ENCODE measurements at places on chromosomes 2 and 18.

GRCh38 chr2:197926673-197927072 is 122.3 kb downstream of the PLCL1 start:
- DNase-seq: no peak

- DNase-seq: peak; percentile 14
Measured at GRCh38 chr2:182980115-182980514, 58.1 kb downstream of the NCKAP1 start.

- no peak for DNase-seq
Measured at GRCh38 chr2:74533464-74533863, 3.7 kb downstream of the HTRA2 start.

DNA sequence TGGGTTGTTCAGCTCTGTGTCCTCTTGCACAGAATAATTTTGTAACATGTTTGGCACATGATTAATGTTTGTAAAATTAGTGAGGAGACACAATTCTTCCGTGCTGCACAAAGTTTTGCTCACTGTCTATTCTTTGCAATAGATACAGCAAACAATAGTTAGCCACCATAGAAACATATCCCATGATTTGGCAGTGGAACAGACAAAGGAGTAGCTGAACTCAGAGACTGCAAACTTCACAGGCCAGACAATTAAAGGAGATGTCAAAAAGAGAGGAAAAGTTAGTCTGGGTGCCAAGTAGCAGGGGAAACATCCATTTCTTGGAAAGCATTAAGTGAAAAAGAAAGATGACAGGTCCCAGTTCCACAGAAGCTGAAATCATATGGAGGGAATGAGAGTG is 267.4 kb upstream of the NRXN1 start:
- no peak for DNase-seq

DNA sequence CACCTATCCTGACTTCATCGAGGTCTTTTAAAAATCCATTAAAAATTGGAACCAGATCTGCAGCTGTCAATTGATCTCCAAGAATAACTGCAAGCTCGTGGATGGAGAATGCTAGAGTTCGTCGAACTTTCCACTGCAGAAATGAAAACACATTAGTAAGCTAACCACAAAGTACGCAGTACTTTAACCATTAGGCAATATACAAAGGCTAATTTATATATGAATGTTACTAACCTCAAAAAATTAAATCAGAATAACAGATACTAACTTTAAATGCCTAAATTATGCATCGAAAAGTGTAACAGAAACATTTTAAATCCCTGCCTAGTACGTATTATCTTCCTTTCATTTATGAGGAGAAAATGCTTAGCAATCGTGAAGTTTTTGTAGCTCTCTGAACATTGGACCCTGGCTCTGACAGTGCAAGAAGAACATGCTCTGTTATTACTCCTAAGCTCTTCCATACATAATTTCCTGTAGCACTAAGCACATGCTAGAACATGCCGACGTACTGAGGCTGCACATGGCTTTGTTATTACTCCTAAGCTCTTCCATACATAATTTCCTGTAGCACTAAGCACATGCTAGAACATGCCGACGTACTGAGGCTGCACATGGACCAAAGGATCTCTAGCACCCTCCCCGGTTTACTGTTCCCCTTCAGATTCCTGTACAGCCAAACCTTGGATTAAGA is 57.0 kb downstream of the PPP4R1 start:
- DNase-seq: no peak

- no peak for DNase-seq
Measured at GRCh38 chr2:15316370-15316814, 244.7 kb downstream of the NBAS start.

DNA sequence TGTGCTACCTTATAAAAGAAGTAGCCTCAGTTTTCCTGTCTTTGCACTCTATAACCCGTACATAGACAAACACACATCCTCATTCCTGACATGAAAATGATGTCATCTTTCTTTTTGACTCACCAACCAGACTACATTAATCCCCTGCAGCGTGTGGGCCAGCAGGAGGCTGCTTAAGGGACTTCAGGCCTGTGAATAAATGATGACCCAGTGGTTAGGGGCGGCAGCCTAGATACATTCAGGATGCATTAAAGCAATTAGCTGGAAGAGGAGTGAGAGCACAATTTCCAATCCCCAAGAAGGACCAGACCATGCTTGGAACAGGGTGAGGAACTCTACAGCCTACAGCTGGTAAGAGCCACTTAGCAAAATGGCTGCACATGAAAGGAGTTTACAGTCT is 57.3 kb upstream of the KLF7 start:
- no peak for DNase-seq

GRCh38 chr2:146604521-146604920 is 1240.3 kb upstream of the ACVR2A start:
- no peak for DNase-seq

DNA sequence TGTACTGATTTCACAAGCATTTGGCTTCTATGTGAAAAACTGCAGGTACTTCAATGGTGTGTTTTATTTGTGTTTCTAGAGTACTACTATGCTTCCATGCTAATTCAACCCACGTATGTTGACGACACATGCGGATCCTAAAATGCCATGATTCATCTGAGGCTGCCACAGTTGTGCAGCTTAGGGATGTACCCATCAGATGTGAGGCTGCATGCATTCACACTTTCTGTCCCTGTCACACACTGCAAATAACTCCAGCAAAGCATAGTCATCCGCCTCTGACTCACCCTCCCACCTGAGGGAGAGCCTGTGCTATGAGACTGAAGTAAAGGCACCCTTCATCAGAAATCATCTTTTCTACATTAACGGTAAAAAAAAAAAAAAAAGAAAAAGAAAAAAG is 22.1 kb upstream of the SERTAD2 start:
- no peak for DNase-seq

DNA sequence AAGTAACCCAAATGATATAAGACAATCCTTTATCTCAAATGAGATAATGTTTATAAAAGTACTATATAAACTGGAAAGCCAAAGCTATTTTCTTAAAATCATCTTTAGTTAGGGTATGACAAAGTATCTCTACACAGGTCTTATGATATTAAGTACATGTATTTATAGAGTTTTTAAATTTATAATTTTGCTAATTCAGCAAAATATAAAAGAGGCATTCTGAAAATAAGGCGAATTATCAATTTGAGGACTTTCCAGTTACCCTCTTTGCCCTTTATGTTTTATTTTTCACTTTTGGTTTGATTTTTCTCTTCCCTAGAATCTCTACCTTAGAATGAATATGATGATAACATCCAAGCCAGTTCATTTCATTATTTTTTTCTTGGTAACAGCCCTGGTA is 115.2 kb downstream of the ZNF521 start:
- no peak for DNase-seq

DNA sequence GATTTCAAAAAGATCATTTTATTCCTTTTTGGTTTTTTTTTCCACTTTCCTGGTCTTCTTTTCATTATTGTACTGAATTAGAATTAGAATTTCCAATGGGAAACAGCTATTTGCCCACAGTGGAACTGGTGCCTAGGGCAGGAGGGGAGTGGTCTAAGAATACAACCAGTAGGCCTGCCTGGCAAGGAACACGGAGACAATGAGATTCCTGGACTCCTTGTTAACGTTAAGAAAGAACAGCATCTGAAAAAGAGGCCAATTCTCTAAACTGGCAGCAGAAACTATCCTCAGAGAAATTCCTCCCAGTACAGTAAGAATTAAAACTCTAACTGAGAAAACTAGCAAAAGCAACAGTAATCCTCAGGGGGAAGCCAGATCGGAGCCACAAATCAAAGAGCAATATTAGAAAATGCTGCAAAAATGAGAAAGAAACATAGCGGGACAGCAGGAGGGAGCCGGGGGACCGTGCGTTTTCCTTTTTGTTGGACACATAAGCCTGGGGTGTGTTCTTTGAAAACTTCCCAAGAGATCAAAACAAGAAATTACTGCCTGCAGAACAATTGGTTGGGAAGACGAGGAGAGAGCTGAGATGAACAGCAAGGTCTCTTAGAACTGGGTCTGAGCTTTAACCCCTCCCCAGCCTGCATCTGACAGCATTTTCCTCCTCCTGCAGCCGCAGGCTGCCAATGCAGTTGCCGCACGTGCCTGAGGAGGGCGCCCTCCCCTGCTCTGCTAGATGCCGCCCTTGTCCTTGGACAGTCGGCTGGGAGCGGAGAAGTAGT is 776.0 kb downstream of the TSN start:
- no peak for DNase-seq

DNA sequence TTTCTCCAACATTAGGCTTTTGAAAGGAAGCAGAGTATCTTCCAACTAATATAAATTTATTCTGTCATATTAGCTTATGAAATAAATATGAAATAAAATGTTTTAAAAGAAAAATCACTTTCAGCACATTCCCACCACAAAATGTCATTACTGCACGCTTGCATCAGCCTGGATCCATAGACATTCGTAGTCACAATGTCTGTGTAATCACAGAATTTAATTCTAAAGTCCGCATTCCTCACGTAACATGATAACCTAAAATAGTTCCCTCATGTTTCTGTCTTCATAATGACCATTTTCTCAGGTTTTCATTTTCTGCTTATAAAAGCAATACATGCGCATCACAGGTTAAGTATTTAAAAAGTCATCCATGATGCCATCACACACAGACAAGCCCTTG is 47.1 kb downstream of the HDAC4 start:
- no peak for DNase-seq

DNA sequence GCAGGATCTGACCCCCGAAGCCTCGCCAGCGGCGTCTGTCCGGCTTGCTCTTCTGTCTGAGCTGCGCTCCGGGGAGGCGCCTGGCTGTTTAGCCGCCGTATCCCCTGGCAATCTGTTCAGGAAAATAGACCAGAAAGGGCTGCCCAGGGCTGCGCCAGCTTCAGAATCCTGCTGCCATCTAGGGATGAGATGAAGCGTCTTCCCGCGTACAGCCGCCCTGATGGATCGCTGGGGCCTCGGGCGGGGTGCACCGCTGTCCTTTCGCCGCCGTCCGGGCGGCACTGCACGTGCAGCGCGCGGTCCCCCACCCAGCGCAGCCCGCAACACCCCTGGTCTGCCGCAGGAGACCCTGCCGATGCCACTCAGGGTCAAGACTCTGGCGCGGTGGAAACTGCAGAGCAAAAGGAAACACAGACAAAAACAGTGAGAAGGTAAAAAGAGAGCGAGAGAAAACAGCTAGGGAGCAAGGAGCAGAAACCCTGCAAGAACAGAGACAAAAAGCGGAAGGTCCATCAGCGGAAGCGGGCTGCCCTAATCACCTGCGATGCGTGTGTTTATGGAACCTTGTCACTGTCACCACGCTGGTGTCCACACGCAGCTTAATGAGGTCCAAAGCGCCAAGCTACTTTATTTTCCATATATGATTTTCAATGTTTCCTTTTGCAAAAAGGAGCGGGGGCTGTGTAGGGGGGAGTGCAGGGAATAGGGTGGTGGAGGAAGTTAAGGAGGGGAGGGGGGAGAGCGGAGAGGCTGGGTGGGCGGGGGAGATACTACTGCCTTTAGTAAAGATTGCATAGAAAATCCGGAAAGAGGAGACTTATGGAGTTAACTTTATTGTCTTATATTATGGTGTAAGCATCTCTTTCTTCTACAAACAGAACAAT is 2113.3 kb upstream of the PIK3C3 start:
- DNase-seq: no peak

DNA sequence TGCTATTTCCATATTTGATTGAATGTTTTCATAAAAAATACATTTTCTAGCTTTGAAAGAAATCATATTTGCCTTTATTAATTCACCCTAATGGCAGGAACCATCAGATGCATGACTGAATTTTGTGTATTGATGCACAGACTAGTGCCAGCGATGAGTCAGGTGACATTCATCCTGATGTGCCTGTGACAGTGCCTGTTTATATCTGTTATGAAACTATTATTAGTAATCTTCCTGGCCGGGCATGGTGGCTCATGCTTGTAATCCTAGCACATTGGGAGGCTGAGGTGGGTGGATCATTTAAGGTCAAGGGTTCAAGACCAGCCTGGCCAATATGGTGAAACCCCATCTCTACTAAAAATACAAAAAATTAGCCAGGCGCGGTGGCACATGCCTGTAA is 170.0 kb downstream of the TSN start:
- peak; percentile 16 for DNase-seq
